ENCODE measurements at places on chromosomes 7 and 10.

GRCh38 chr7:157461573-157462418, 125.0 kb downstream of the DNAJB6 start:
- DNase-seq, result no peak

DNA sequence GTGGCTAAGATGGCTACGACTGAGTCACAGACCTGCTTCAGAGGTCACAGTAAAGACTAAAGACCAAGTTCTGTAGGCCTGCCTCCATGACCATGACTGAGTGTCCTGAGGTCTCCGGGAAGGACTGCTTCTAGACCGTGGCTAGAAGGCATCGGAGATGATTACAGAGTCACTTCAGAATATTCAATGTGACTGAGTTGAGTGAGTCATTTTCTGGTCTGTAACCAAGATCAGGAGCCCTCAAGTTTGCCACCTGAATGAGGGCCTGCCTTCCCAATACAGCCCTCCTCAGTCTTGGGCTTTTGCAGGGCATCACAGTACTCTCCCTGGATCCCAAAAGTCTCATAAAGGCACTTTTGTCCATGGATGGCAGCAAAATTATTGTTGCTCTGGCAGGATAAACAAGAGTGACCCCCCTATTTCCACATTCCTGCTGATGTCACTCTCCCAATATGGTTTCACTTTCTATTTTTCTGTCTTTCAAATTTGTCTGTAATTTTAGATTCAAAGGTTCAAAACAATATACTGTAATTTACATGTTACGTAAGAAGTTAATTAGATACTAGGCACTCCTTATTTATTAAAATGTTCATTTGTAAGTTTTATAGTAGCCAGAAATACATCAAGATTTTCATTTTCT, 47.7 kb upstream of the ZNF92 start:
- DNase-seq, result no peak

DNA sequence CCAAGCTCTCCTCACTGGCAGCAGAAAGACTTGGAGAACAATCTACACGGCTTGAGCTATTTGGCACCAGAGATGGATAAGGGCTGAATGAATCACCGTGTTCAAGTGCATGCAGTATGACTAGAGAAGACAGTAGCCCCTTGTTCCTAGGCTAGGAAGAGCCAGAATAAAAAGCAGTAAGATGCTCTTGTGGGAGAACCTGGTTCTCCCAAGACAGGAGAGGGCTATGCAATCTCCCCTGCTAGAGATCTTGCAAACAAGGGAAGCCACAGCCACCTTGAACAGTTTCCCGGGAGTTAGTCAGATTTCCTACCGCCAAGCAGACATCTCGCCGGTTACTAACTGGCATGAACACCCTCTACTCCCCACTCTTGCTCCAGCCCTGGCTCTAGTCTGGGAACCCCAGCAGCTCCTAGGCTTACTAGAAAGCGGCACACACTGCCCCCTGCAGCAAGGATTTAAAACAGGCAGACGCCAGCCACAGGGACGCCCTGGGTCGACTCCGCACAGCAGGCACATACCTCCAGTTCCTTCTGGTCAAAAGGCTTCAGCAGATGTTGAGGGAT, 107.3 kb downstream of the SMURF1 start:
- DNase-seq, result no peak

DNA sequence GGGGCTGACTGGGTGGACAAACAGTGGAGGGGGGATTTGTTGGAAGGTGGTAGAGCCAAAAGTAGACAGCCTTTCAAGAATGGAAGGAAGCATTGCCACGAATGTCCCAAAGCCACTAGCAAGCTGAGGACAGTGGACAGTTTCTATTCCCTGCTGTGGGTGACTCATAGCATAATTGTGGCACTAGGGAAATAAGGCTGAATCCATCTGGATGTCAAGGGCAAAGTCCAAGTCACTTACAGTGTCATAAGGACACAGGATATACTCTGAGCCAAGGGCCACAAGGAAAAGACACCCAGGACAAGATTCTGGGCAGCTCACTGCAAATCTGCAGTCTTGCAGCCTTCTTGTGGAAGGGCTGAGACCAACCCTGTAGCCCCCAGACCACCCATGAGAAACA, 79.7 kb downstream of the FRMPD2 start:
- no peak for DNase-seq

Measured in thoracic aorta (tissue), 2 donors.